ENCODE measurements at places on chromosomes 4 and X.

DNA sequence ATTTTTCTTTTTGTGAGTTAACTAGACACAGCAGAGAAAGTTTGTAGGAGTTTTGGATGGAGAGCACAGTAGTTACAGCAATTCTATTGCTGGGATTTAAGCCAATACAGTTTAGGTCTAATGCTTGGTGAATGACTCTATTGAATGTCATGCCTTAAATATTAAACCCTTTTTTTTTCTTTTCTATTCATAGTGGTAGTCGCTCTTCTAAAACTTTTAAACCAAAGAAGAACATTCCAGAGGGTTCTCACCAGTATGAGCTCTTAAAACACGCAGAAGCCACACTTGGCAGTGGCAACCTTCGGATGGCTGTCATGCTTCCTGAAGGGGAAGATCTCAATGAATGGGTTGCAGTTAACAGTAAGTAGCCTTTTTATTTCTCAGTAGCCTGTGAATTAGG lies 34.8 kb upstream of the DCK start:
- peaks cover 5% of the 10 kb centered on the region for H3K36me3 ChIP-seq
- no peaks in the 10 kb centered on the region for H3K4me1 ChIP-seq

DNA sequence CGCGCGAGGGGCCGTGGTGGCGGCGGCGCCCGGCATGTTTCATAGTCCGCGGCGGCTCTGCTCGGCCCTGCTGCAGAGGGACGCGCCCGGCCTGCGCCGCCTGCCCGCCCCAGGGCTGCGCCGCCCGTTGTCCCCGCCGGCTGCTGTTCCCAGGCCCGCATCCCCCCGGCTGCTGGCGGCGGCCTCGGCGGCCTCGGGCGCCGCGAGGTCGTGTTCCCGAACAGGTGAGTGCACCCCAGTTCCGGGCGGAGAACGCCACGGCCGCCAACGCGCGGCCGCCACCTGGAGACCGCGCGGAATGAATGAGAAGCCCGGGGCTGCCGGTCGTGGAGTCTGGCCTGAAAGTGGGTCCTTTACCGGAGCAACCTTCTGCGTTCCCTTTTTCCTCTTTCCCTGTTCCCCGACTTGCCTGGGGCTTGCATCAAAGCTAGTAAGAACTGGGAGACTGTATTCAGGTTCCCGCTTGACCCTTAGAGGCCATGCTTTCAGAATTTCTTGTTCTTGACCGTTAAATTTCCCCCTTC lies 429 bp downstream of the NOCT start:
- H3K27me3 ChIP-seq: no peaks in the 10 kb centered on the region
- peaks cover 33% of the 10 kb centered on the region for H3K4me1 ChIP-seq
- no peaks in the 10 kb centered on the region for H3K36me3 ChIP-seq

- H3K27me3 ChIP-seq: no peaks in the 10 kb centered on the region
- peaks cover 20% of the 10 kb centered on the region for H3K36me3 ChIP-seq
- DNase-seq: no peak
- H3K4me1 ChIP-seq: peaks cover 14% of the 10 kb centered on the region
- peak overlapping the region; percentile 34 for H3K4me3 ChIP-seq
- no peak overlapping the region for H3K27ac ChIP-seq
Observed at GRCh38 chrX:47574547-47575301, 7.5 kb upstream of the TIMP1 start.

- no peaks in the 10 kb centered on the region for H3K27me3 ChIP-seq
- no peaks in the 10 kb centered on the region for H3K36me3 ChIP-seq
- peak; percentile 60 for DNase-seq
- H3K4me3 ChIP-seq: no peak overlapping the region
- no peaks in the 10 kb centered on the region for H3K4me1 ChIP-seq
Observed at GRCh38 chr4:107243141-107243781, 207.1 kb upstream of the DKK2 start.

- H3K4me1 ChIP-seq: peaks cover 10% of the 10 kb centered on the region
- no peak overlapping the region for H3K27ac ChIP-seq
- peaks cover 12% of the 10 kb centered on the region for H3K27me3 ChIP-seq
- peak overlapping the region; percentile 53 for H3K4me3 ChIP-seq
- DNase-seq: no peak
Observed at GRCh38 chrX:19121466-19121865, 802 bp downstream of the ADGRG2 start.

- H3K4me1 ChIP-seq: peaks cover 8% of the 10 kb centered on the region
- H3K4me3 ChIP-seq: no peak overlapping the region
- H3K36me3 ChIP-seq: no peaks in the 10 kb centered on the region
- H3K27ac ChIP-seq: no peak overlapping the region
- no peak for DNase-seq
- H3K27me3 ChIP-seq: no peaks in the 10 kb centered on the region
Observed at GRCh38 chr4:99234331-99235010, 15.4 kb upstream of the ADH6 start.

DNA sequence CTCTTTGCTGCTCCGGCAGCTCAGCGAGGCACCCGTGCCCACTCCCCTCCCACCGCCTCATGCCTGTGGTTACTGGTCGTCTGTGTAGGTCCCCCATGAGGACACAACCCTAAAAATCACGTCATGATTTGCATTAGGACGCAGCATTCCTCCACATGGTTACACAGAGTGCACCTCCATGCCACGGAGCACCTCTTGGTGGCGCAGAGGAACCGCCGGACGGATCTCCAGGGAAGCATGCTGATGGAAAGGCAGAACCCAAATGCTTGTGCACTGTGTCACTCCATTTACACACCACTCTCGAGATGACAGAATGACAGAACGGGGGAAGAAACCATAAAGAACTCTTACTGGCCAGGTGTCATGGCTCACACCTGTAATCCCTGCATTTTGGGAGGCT lies 22.4 kb downstream of the FAM53A start:
- no peak overlapping the region for H3K4me3 ChIP-seq
- H3K36me3 ChIP-seq: no peaks in the 10 kb centered on the region
- H3K27ac ChIP-seq: no peak overlapping the region

DNA sequence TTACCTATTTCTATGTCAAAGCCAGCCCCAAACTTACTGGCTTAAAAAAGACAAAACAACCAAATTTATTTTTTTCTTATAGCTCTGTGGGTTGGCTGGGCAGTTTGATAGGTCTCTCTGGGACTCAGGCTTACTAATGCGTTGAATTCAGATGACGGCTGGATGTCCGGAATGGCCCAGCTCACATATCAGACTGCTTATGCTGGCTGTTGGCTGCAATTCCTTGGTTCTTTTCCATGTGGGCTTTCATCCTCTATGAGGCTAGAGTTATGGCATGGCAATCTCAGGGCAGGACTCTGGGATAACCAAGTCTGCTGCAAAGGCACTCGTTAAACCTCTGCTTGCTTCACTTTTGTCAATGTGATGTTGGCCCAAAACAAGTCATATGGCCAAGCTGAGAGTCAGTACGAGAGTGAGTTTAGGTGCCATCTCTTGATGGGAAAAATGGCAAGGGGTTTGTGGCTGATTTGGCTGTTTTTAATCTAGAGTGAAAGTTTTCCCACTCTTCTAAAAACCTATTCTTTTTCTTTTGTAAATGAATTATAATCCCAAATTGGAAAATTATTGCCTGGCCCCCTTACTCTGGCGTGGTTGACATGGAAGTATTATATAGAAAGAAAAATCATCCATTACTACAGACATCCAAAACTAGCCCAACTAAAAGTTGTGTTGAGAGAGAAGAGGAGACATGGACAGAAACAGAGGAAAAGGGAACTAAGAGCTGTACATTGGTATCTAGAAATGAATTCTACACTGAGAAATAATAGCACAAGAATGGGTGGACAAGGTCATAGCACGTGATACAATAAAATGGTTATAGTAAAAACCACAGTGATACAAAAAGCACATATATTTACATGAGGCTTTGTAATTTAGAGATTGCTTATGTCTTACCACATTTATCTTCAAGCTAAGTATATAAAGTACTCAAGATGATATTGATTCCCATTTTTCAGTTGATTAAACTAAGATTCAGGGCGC lies 6.6 kb downstream of the PRIMPOL start:
- no peak for DNase-seq
- H3K27ac ChIP-seq: no peak overlapping the region
- H3K36me3 ChIP-seq: peaks cover 22% of the 10 kb centered on the region
- no peaks in the 10 kb centered on the region for H3K4me1 ChIP-seq
- H3K4me3 ChIP-seq: no peak overlapping the region

GRCh38 chrX:50805276-50805675 lies 8.7 kb downstream of the SHROOM4 start:
- no peak overlapping the region for H3K4me3 ChIP-seq
- H3K27ac ChIP-seq: no peak overlapping the region
- DNase-seq: no peak
- no peaks in the 10 kb centered on the region for H3K27me3 ChIP-seq
- no peaks in the 10 kb centered on the region for H3K36me3 ChIP-seq
- peaks cover 10% of the 10 kb centered on the region for H3K4me1 ChIP-seq

- H3K36me3 ChIP-seq: no peaks in the 10 kb centered on the region
- H3K4me1 ChIP-seq: no peaks in the 10 kb centered on the region
- DNase-seq: no peak
- H3K27me3 ChIP-seq: no peaks in the 10 kb centered on the region
- H3K27ac ChIP-seq: no peak overlapping the region
- no peak overlapping the region for H3K4me3 ChIP-seq
Observed at GRCh38 chrX:106606571-106606970, 5.2 kb upstream of the RADX start.

GRCh38 chr4:142404191-142404611 lies 441.9 kb downstream of the INPP4B start:
- H3K4me1 ChIP-seq: peaks cover 40% of the 10 kb centered on the region
- H3K27ac ChIP-seq: no peak overlapping the region
- no peaks in the 10 kb centered on the region for H3K27me3 ChIP-seq
- DNase-seq: no peak
- H3K36me3 ChIP-seq: no peaks in the 10 kb centered on the region

GRCh38 chrX:133910539-133910938 lies 74.9 kb downstream of the GPC3 start:
- no peak for DNase-seq
- H3K27ac ChIP-seq: no peak overlapping the region
- no peaks in the 10 kb centered on the region for H3K36me3 ChIP-seq
- no peaks in the 10 kb centered on the region for H3K27me3 ChIP-seq

All from suprapubic skin (tissue), 4 donors.